Activated T-cell treated with anti-CD3 and anti-CD28 coated beads, Interleukin-2, amount 50 U/mL, for 72 hours (primary cell): ENCODE measurements at places on chromosomes 7 and 10.

- DNase-seq, result no peak
Measured at GRCh38 chr7:141416650-141417270, 134.4 kb upstream of the AGK start.

DNA sequence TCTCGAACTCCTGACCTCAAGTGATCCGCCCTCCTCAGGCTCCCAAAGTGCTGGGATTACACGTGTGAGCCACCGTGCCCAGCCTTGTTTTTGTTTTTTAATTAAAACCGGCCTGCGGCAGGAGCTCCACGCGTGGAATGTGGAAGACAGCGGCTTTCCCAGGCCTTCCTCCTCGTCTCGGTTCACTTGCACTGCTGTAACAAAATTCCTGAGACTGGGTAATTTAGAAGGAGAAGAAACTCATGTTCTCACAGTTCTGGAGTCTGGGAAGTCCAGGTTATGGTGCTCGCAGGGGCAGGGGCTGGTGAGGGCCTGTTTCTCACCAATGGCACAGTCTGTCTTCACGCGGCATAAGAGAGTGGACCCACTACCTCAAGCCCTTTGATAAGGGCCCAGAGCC lies 14.4 kb upstream of the CRYGN start:
- no peak for DNase-seq

DNA sequence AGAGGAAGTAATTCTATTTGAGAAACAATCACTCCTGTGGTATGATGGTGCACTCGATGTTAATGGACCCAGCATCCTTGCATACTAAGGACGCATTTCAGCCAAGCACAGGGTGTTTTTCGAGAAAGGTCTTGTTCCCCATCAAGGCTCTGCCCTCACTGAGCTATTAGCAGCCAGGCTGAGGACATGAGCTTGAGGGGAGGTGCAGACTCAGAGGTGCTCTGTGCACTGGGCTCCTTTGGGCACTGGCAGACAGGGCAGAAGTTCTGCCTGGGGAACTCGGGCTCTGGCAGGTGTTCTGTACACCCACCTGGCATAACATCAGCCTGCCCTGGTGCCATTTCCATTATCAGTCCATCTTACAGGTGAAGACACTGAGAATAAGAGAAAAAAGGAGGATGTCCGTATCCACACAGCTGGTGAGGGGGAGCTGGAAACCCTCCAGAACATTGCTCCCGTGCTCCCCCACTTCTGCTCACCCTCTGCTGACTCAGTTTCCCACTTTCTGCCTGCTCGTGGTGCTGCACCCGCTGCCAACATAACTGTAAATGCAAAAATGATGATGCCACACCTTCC lies 92.7 kb upstream of the RET start:
- no peak for DNase-seq

GRCh38 chr7:111892588-111892987 lies 313.6 kb downstream of the DOCK4 start:
- DNase-seq, result no peak

GRCh38 chr7:30276203-30276900 lies 8.0 kb upstream of the ZNRF2 start:
- DNase-seq, result peak; percentile 51

GRCh38 chr10:84198206-84198915 lies 4.0 kb downstream of the CDHR1 start:
- no peak for DNase-seq
